Esophagus mucosa (tissue), 1 donor: ENCODE measurements at places on chromosomes 2 and 18.

GRCh38 chr18:34773378-34773777, 63.3 kb downstream of the DTNA start:
- ATAC-seq: no peak

GRCh38 chr2:97871096-97871780, 124.5 kb downstream of the TMEM131 start:
- ATAC-seq: peak; percentile 69

DNA sequence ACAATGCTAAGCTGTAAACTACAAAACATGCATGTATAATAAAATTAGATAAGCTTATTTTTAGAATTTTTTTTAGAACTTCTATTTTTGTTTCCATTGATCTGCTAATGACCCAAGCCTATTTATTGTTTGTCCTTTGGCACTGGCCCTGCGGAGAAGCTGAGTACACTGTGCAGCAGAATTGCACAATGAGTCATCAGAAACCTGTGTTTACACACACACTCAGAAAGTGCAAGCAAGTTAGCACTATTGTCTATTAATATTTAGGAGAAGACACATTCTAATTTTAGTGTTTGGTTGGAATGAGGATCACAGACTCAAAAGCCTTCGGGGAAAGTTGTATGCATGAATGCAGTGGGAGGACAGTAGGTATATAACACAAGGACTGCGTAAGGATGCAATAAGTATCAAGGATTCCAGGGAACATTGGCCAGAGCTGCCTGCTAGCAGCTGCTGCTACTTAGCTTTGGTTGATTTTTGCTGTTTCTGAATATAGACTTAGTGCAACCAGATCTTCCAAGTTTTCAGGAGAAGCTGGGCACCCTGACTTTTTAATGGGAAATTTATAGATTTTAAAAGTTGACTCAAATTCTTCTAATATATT, 128.2 kb downstream of the KCNH7 start:
- no peak for ATAC-seq

DNA sequence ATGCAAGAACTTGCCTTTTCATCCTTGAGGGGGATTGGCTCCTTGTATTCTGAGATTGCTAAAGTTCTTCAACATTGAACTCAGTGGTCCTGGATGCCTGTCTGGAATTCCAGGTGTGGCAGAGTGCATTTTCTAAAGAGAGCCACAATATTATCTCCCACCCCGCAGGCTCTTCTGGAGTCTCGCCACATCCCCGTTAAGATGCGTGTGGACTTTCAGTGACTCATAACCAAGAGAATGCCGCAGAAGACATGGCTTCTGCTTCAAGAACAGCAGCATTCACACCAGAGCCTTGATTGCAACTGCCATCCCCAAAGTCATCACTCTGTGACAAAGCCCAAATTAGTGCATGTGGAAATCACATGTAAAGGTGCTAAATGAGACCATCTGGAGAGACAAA, 142.7 kb downstream of the CDH20 start:
- no peak for ATAC-seq

GRCh38 chr2:194867328-194867727, 789.7 kb upstream of the SLC39A10 start:
- ATAC-seq: no peak

- ATAC-seq: no peak
These were observed 1.4 kb downstream of the GPR35 start for GRCh38 chr2:240626531-240627300.

- no peak for ATAC-seq
These were observed 186.8 kb upstream of the RND3 start for GRCh38 chr2:150674283-150674682.

DNA sequence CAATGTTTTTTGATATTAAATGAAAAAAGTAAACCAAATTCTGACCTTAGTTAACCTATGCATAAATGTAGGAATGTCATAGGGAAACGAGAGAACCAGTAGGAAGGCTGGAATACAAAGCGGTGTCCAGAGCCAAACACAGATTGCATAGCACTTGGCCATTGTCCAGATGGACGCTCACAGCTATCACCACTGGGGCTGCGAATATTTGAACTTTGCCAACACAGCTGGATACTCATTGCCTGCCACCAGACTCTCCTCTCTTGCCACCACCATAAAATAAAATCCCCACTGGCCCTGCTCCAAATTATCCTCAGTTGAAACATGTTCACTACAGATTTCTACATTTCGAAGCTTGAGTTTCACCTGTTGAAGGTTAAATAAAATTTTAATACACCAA, 159.3 kb upstream of the GULP1 start:
- no peak for ATAC-seq

DNA sequence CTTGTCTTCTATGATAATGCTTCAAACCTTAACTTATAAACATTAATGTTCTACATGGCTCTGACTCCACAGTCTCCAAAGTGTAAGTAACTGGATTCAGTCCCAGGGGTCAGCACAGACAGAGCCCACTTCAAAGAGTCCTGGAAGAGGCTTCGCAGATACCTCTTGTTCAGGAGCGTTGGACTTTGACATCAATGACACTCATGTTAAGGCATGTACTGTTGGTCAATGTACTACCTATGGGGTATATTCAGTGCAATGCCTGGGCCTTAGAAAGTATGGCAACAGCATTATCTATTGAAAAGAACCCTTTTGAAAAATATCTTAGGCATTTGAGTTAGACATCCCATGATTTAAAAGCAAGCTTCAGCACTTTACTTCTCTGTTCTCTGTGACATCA, 143.1 kb downstream of the GRB14 start:
- ATAC-seq: no peak

DNA sequence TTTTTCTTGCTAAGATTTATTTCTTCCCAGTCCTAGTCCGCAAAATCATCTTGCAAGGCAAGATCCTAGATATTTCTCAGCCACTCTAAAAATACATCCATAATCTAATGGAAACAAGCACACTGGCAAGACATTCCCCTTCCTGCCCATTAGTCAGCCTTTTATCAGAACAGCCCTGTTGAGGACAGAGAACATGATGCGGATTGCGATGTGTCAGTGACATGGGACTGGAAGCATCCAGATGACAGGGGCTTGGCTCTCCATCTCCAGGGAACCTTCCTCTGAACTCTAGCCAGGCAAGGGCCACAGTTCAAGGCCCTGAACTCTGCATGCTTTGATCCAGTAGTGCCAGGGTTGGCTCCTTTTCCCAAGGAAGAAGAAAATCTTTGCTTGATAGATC, 70.0 kb downstream of the VSNL1 start:
- no peak for ATAC-seq

DNA sequence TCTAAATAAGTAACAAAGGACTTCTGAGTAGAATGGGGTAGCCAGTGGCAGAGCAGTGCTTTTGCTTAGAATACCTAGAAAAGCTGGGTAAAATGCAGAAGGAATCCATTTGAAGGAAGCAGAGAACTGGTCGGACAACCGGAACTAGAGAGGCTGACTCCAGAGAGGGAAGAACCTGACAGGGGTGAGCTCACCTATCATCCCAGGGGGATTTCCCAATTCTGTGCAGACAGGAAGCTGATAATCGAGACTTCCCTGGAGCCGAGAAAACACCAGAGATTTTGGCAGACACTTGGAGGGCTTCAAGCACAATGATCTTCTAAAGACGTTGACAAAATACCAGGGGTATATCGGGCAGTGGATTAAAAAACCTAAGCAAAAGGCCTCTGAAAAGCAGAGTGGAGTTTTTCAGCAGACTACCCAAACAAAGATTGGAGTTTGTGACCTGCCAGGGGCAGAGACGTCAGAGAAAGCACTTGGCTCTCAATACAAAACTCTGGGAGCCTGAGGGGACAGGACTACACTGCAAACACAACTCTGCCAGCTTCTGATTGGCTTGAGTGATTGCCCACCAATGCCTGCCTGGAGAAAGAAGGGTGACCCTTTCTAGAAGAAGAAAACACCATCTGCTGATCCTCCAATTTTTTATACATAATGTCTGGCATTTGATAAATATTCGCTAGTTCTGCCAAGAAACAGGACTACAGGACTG, 67.5 kb upstream of the TTN start:
- peak; percentile 35 for ATAC-seq

- peak; percentile 24 for ATAC-seq
These were observed 657 bp downstream of the SGPP2 start for GRCh38 chr2:222424729-222425671.

DNA sequence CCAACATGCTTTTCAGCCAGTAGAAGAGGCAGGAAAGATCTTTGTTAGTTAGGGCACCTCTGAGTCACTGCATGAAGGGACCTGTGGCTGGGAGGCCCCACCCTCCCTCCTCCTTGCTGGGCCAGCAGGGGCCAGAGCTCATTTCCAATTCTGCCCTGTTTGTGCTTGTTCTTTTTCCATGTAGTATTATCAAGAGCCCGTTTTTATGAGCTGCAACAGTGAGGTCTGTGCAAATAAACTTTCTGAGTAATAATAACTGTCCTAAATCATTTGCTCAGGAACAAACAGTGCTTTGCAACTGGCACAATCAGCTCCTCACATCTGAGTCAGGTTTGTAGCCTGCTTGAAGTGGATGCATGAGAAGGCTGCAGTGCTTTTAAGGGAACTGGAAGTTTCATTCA, 128.0 kb downstream of the ARL4C start:
- peak; percentile 85 for ATAC-seq
